HFF-Myc (cell line): ENCODE measurements at places on chromosomes 13 and 19.

- DNase-seq, result no peak
Observed at GRCh38 chr19:38728752-38729541, 15.3 kb downstream of the CAPN12 start.

DNA sequence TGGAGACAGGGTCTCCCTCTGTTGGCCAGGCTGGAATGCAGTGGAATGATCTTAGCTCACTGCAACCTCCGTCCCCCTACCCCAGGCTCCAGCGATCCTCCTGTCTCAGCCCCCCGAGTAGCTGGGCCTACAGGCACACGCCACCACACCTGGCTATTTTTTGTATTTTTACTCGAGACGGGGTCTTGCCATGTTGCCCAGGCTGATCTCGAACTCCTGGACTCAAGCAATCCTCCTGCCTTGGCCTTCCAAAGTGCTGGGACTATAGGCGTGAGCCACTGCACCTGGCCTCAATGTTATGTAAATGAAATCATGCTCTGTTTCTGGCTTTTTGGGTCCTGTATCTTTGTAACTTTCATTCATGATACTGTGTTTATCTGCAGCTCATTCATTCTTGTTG, 8.1 kb upstream of the ZNF579 start:
- no peak for DNase-seq

DNA sequence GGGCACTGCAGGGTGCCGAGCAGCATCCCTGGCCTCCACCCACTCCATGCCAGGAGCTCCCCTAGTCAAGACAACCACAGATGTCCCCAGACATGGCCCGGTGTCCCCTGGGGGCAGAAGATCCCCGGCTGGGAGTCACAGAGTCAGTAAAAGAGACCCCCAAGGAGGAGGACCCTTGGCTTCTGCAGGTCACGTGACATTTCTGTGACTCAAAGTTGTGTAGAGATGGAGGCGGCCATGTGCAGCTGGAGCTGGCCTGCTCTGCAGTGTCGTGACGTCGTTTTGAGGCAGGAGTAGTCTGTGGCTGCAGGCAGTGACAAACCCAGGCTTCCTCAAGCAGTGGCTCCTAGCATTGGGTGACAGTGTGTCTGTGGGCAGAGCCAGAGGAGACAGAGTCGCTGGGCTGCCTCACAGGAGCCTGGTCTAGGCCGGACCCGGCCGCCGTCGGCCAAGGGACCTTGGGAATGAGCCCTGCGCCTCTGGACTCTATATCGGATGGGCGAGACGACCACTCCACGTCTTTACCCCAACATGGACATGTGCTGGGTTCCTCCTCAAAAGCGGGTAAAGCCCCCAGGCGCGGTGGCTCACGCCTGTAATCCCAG, 7.7 kb upstream of the DIRAS1 start:
- DNase-seq, result no peak

- DNase-seq, result no peak
Observed at GRCh38 chr19:46181388-46181779, 33.3 kb downstream of the IGFL2 start.

- no peak for DNase-seq
Observed at GRCh38 chr13:27967203-27967735, 1.8 kb downstream of the CDX2 start.

- DNase-seq, result no peak
Observed at GRCh38 chr19:48615231-48616040, 560 bp upstream of the FAM83E start.
